Fibroblast of skin of abdomen (primary cell): ENCODE measurements at places on chromosomes 4 and X.

DNA sequence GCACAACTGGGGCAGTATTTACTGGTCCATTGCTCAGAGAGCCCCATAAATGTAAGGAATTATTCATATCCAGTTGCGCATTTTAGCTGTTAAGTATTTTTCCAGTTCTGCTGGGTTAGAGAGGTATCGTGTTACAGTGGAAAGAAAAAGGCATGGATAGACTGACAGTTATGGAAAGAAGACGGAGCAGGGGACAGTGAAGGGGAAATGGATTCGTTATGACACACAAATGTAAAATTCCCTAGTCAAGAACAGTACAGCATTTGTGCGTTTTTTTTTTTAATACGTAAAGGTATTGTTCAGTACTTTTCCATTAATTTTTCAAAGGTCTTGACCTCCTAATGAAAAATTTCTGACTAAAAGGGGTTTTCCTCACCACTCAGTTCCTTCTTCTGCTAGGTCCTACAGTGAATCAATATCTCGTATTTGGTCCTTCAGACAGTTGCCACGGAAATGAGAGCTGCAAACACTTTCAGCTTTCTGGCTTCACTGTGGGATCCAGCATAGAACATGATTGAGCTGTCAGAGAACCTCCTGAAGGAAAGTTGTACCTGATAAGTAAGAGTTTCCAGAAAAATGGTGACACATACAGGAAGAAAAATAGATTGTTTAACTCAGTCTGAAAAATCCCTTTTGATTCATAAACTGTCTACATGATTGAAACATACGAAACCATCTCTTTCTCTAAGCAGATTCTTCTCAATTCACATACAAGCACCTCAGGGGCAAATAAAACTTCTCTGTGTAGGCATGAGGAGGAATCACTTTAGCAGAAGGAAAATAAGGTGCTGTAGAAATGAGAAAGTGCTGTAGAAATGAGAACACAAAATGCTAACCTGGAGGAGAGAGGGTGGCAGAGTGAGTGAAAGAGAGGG, 21.8 kb upstream of the BBS12 start:
- DNase-seq: peak; percentile 28

DNA sequence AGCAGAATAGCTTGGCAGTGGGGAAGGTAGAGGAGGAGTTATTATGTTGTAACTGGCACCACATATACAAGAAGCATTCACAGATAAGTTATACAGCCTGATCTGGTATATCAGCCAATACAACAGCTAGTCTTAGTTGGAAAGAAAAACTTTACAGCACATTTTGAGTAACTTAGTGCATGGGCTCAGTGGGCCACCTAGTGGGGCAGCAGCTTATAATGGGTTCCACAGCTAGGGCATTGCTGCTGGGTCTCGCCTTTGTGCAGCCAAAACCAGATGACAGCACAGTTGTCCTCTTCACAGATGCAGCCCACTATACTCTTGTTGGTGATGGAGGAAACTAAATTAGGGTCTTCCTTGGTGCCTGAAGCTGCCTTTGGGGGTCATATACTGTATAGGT, 448.1 kb upstream of the RASGEF1B start:
- no peak for DNase-seq

DNA sequence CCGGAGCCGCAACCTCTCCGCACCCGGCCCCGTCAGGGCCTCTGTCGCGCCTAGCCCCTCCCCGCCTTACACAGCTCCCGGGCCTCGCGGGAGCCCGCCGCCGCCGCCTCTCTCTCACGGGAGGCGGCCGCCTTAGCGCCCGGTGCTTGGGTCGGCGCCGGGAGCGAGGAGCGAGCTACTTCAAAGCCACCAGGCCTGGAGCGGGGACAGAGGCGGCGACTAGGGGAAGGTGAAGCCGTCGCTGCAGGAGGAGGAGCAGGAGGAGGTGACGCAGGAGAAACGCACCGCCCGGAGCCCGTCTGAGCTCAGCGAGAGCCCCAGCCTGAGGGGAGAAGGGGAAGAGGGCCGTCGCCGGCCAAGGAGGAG, 250 bp downstream of the USP9X start:
- no peak for DNase-seq

DNA sequence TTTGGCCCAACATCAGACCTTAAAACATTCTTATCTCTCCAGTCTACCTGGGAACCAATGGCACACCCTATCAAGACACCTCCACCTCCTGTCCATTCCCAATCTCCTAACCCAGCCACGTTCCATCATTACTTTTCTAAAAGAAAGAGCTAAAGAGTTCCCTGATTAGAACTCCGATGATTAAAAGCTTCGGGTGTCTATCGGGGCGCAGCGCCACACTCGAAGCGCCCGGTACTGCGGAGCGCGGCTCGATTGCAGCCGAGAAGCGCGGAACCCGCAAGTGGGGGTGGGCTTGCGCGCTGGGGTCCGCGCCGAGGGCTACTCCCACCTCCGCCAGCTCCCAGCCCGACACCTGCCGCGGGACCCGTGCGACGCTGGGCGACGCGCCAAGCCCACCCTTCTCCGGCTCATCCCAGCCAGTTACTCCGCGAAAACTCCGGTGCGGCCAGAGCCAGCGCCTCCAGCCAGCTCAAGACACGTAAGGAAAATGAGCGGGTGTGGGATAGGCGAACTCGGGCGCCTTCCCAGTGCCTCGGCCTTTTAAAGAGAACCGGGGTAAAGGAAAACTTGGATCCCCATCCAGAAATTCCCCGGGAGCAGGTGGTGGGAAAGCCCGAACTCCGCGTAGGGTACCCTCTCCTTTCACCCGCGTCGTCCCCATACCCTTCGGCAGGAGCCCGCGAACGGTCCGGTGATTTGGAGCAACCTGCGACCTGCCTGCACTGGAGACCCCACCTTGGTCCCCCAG, 593 bp downstream of the NPY1R start:
- peak; percentile 8 for DNase-seq

- DNase-seq: no peak
These were observed 728 bp downstream of the UBA6 start for GRCh38 chr4:67700116-67700737.

- DNase-seq: peak; percentile 15
These were observed 113.0 kb downstream of the DHRSX start for GRCh38 chrX:2387614-2388239.

DNA sequence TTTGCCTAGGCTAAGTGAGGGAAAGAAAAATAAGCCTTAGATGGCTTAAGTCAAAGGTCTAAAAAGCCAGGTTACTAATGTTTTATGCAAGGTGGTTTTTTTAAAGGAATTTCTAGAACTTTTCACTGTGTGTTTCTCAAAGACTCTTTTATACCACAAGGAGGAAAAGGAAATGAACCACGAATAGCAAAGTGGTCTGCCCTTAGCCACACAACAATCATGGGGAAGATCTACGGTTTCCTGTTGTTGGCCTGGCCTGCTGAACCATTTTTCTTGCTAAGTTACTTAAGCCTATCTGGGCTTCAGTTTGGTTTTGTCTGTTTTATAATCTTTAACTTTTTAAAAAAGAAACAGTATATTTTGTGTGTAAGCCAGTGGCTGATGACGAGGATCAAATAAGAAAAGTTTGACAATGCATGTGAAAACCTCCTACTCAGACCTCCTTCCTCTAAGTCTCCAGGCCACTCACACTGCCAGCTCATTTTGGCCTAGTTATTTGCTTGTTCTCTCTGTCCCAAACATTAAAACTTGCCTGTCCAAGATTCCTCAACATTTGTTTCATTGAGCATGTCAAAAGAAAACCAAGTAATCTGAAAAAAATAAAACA, 56.7 kb upstream of the COL25A1 start:
- peak; percentile 22 for DNase-seq

GRCh38 chr4:165788686-165789463, 84.2 kb upstream of the TLL1 start:
- DNase-seq: no peak

DNA sequence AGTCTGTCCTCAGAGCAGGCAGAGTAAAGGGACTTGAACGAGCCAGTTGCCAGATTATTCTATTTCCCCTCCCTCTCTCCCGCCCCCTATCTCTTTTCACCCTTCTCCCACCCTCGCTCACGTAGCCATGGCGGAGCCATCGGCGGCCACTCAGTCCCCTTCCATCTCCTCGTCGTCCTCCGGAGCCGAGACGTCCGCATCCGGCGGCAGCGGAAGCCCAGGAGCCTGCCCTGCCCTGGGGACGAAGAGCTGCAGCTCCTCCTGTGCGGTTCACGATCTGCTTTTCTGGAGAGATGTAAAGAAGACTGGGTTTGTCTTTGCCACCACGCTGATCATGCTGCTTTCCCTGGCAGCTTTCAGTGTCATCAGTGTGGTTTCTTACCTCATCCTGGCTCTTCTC, 106.2 kb upstream of the SMAD1 start:
- DNase-seq: no peak

DNA sequence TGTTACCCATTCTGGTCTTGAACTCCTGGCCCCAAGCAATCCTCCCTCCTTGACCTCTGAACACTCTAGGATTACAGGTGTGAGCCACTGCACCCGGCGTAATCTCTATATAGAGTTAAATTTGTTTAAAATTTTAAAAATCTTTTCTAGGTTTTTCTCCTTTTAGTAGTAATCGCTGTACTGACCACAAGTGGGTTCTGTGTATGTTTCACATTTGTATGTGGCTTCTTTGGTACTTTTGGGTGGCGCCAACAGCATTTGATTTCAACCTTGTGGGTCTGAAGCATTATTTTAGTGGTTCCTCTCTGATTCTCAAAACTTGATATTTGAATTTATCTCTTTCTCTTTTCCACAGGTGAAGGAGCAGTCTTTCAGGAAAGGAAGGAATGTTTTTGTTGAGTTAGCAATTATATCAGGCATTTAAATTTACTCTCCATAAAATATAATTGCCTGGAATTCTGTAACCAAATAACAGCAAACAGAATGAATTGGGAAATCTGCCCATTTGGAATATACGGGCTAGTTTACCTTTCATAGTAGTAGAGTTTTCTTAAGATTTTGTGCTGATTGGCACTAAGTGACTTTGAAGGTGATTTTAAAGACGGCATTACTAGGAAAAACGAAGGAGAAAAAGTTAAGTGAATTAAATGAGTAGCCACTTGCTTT, 29.5 kb downstream of the ARHGAP10 start:
- no peak for DNase-seq

DNA sequence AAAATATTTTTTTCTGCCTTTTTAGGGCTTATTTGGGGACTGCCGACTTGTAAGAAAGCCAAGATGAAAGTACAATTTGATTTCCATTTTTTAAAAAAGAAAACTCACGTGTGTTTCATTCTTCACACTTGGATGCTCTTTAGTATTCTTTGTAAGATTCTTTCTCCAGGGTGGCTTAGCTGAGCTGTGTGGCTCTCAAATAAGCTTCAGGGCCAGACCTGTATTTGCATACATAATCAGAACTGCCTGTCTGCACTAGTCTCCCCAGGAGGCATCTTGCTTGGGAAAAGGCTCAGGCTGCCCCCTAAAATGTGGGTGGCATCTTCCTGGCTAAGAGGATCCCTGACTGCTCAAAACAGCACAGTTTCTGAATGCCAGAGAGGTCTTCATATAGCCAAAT, 498.4 kb downstream of the MID1IP1 start:
- no peak for DNase-seq

GRCh38 chrX:34563804-34564203, 93.3 kb downstream of the TMEM47 start:
- no peak for DNase-seq

- DNase-seq: peak; percentile 48
These were observed 14.7 kb upstream of the PITX2 start for GRCh38 chr4:110637408-110638088.

- DNase-seq: peak; percentile 48
These were observed 210.2 kb upstream of the GYPA start for GRCh38 chr4:144350706-144351105.

DNA sequence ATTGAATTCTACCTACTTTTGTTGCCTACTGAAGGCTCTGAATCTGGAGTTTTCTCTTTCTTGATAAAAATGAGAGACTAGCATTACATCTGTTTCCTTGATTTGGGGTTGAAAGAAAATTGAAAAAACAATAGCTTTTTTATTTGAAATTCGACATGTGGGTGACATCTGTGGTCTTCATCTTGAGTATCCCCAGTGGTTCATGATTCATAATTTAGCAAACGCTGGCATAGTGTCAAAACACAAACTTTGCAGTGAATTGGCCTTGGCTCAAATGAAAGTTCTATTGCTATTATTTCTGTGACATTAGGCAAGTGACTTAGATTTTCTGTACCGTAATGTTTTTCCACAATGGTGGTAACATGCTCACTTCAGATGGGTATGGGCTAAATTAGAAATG, 747.6 kb downstream of the PCDH7 start:
- peak; percentile 20 for DNase-seq

DNA sequence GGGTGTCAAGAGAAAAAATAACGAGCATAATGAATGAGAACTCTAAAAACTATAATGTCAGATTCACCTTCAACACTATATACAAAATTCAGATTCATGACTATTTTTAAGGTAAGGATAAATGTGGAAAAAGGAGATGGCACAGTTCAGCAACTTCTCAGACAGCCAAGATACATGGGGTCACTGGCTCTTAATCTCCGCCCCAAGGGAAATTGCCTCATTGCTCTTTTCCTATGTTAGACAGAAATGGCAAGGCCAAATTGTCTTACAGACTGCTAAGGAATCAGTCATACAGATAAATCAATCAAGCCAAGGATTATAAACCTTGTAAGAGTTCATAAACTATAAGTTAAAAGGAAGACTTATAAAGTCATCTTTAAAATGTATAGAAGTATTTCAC, 183.4 kb downstream of the OPHN1 start:
- DNase-seq: no peak
